Right lobe of liver (tissue), 6 donors: ENCODE measurements at places on chromosomes 2 and 18.

- no peak for DNase-seq
These were observed 28.4 kb downstream of the ARHGEF4 start for GRCh38 chr2:130864830-130865800.

DNA sequence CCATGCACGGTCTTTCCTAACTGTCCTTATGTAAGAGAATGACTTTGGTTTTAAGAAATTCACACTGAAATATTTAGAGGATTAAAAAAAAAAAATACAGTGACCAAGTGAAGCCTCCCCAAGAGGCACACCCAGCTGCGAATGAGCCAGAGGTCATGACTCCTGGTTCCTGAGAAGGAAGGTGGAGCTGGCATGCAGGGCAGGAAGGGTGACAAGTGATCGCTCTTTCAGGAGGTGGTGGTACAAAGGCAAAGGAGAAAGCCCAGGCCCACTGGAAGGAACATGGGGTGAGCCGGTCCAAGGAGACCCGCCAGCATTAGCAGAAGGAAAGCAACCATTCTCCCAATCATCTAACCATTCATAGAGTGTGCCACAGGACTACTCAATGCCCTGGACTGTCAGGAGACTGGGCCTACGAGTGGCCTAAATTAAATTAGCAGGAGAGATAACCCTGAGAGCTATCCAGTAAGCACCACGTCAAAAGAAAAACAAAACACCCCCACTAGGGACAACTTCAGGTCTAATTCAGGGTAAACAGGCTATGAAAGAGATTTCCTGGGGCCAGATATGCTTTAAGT is 7.8 kb downstream of the INO80C start:
- DNase-seq = no peak

DNA sequence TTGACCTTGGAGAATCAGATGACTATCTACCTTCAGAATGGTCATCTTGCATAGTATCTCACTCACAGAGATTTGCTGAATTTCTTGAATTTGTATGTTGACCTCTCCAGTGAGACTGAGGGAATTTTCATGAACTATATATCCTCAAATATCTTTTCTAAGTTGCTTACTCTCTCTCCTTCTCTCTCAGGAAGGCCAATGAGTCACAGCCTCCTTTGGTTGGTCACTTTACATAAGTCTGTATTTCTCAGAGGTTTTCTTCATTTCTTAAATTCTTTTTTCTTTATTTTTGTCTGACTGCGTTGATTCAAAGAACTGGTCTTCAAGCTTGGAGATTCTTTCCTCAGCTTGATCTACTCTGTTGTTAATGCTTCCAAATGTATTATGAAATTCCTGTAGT is 51.7 kb downstream of the VIT start:
- no peak for DNase-seq

DNA sequence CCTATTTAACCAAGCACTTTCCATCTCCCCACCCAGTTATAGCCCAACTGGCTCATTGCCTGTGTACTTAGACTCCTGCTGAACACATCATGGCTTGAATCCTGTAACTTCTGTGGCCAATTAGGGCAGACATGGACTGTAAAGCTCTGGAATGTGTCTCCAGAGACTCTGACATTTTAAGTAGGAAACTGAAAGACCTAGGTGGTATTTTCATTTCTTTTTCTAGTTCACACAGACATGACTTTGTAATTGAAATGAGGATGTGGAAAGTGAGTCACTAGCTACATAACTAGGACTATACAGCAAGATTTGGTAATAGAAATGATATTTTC is 12.2 kb downstream of the DOK1 start:
- no peak for DNase-seq

DNA sequence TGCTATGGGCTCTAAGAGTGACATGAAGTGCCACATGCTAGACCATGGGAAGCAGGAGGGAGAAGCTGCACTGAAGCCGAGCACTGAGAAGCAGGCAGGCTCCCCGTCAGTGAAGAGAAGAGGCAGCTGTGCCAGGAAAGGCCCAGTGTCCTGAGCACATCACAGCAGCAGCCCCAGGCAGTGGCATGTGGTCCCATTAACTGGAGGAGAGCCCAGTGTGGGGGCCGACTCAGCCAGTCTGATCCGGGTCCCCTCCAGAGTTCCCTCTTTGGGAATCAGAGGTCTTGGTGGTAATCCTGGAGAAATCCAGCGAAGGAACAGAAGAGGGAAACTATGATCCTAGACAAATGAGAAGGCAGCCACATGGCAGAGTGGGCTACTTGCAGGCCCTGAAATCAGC is 96.7 kb upstream of the ACAA2 start:
- DNase-seq = no peak

DNA sequence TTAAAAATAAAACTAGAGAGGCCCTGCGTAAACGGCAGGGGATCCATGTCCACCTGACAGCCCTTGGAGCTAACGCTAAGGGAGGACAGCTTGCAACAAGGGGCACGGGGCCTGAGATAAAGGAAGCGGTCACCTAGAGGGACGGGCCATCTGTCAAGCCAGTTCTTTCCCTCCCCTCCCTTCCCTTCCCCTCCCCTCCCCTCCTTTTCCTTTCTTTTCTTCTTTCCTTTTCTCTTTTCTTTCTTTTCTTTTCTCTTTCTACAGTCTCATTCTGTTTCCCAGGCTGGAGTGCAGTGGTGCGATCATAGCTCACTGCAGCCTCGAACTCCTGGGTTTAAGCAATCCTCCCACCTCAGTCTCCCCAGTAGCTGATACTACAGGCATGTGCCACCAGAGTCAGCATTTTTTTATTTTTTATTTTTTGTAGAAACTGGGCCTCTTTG is 34.5 kb upstream of the CTAGE1 start:
- no peak for DNase-seq

DNA sequence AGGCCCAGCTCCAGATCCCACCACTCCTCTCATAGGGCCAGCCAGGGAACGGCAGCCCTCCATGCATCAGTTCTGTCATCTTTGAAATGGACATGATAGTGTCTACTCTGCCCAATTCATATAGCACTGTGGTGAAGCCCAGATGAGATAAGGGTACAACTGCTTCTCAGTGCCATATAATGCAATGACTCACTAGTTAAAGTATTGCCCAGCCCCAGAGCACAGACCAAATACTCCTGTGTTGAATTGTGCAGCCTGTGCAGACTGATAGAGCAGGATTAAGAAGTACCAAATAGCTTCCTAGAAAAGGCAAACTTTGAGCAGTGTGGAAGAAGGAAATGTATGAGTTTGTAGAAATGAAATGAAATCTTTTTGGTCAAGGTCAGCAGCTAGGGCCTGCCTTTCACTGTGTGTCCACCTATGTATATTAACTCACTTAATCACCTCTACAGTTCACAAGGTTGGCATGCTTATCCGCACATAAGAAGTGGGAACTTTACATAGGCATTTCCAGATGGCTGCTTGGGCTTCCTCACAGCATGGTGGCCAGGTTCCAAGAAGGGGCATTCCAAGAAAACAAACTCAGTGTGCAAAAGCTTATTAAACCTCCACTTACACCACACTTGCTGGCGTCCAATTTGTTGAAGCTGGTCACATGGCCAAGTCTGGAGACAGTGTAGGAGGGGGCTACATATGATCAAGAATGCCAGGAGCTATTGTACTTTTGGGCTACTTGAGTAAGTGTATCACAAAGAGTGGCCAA is 102.8 kb upstream of the COPS8 start:
- no peak for DNase-seq

- DNase-seq = no peak
These were observed 24.7 kb upstream of the ALLC start for GRCh38 chr2:3633089-3633981.

DNA sequence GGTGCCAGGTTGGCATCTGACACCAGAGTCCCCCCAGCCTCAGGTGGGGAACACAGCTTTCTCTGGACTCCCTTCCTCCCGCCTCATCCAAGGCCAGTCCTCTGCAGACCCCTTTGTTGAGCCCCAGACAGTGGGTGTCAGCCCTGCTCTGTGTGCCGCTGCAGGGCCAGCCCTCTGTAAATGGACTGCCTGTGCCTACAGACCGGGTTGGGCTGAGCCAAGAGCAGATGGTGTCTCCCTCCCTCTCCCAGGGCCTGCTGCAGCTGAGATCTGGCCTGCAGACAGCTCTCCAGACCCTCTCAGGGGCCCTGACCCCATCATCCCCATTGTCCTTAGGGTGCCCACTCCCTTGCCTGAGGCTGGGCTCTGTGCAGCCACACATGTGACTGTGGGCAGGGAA is 160.8 kb downstream of the KLHL29 start:
- DNase-seq = no peak

DNA sequence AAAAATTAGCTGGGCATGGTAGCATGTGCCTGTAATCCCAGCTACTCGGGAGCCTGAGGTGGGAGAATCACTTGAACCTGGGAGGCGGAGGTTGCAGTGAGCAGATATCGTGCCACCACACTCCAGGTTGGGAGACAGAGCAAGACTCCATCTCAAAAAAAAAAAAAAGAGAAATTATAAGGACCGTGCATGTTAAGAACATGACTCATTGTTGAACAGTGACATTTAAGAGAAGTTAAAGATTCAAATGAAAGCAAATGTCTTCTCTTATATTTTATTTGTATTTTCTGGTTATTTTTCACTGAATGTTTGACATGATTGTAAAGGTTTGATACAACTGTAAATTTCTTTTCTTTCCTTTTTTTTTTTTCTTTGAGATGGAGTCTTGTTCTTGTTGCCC is 69.6 kb downstream of the APLF start:
- no peak for DNase-seq

DNA sequence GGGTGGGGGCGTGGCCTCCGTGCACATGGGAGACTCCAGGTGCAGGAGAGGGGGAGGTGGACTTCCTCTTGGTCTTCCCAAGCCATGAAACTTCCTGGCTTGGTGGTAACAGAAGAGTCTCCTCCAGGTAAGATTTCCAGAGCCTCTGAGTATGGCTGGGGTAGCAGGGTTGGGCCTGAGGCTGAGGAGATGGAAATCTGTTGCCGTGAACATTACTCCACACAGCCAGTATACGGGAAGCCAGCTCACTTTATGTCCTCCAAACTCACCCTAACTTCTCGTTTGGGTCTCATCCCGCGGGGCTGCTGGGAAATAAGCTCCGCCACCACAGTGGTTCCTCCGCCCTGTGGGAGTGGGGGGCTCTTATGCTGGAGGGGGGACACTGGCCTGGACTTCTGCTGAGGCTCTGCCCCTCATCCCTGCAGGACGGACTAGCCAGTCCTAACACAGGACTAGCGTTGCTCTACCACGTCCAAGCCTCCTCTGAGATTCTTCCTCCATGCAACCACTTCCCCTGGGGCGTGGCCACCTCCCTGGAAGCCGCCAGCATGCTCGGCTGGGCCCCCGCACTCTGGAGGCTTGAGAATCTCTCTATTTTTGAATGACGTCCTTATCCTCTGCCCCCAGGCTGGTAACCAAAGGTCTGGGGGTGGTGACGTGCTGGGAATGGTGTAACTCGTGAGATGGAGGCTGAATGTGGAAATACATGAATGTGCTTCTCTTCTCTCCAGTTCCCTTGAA is 777 bp upstream of the RAB17 start:
- DNase-seq = no peak

DNA sequence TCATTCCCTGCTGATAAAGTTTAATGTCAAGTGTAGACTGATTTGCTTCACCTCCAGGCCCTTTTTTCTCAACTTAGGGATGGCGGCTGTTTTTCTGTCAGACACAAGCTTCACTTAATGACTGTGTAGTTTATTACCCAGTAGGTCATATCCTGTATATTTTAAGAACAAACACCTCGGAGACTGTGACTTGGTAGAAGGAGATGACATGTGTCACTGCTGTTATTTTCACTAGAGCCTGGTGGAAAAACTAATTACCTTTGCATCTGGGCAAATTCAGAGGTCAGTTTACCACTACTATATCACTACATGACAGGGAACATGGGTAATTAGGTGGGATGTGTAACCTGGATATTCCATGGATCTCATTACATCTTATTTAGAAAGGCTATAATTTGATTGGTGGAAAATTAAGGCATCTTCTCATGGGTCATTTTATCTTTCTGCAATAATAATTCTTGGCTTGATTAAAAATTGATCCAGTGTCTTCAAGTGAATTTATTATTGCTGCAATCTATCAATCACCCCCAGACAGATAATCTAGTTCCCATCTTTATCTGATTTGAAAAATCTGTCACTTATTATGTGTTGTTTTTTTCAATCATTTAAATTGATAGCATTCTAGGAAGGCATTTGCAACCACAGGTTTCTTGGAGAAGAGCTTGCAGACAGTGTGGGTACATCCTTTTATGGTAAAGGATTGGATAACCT is 353.8 kb upstream of the SPRED2 start:
- DNase-seq = no peak

- DNase-seq = no peak
These were observed 1.8 kb downstream of the MEMO1 start for GRCh38 chr2:32008805-32009515.

DNA sequence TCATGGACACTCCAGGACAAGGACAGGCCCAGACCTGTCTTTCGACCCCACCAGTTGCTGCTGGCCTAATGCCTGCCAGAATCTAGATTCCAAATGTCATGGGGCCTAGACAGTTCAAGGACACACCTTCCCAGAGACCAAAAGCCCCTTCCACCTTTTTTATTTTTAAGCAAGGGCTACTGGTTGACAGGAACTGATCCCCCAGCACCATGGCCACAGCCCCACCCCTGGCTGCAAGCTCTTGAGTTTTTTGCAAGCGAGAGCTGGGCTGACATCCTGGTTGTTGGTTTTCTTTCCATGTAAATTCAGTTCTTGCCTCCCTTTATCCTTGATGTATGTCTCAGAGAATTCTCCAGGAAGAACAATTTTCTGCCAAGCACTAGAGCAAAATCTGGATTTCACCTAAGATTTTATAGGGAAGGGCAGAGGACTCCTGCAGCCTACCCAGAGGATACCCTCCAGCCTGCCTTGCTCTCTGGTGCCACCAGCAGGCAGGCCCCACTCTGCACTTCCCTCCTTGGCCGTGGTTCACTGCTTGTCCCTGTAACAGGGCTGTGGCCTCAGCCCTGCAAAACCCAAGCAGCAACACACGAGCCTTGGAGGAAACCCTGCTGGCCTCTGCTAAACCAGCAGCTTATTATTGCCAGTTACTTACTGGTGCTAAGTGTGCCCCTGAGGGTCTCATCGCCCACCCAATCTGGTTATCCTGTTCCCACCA is 97.7 kb downstream of the TWIST2 start:
- DNase-seq = no peak

GRCh38 chr2:222943820-222944219 is 83.0 kb downstream of the ACSL3 start:
- DNase-seq = no peak
